Left lobe of liver (tissue), 2 donors: ENCODE measurements at places on chromosomes 12 and 14.
A peak's percentile ranks its signal among the peaks of the same experiment; 100 is the strongest.

GRCh38 chr14:89000007-89000942 is 175.8 kb downstream of the TTC8 start:
- DNase-seq = no peak

- DNase-seq = no peak
Measured at GRCh38 chr14:69675877-69676416, 64.6 kb downstream of the SUSD6 start.

DNA sequence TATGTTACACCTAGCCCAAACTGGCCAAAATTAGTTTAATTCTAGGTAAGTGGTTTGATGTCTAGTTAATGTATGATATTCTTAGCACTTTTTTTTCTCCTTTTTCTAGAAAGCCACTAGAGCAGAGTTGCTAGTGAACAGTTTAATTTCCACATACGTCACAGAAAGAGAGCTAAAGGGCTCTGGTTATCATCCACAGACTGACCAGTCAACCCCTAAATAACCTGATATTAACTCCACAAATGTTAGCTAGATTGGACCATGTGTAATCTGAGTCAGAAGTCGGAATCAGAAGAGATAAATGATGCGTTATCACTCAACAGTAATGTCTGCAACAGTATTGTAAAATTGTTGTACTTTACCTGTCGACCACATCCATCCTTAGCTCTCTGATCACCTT is 74.9 kb downstream of the USP15 start:
- DNase-seq = no peak

- peak; percentile 67 for DNase-seq
Measured at GRCh38 chr12:24069532-24070395, 120.3 kb upstream of the SOX5 start.

GRCh38 chr14:26729851-26730250 is 132.0 kb upstream of the NOVA1 start:
- no peak for DNase-seq

DNA sequence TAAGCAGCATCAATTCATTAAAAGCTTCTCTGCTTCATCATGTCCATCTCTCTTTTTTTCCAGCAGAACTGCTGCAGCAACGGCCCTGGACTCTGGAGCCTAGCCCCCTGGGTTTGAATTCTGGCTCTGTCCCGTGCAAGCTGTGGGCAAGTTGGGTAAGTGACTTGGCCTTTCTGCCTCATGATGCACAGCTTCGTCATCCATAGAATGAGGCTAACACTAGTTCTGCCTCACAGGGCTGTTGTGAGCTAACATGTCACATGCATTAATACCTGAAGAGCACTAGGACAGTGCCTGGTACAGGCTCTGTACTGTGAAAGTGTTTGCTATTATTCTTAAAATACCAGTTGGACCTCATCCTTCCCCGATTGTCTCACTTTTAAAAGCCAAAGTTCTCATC is 4.2 kb downstream of the KRT82 start:
- DNase-seq = no peak

DNA sequence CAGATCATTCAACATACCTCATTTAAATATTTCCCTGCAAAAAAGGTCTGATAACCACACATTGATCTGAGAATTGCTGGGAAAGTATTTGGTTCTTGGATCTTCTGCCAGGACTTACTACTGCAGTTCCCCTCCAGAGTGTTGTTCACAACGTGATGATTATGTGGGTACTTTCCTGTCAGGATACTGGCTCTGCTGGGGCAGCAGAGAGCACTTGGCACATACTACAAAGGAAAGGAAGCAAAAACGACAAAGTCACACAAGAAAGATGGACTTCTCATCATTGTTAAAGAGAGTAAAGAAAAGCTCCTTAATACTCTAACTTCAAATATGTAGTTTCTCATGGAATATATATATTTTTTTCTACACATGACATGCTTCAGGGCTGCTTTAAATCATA is 11.5 kb downstream of the GNS start:
- DNase-seq = no peak

DNA sequence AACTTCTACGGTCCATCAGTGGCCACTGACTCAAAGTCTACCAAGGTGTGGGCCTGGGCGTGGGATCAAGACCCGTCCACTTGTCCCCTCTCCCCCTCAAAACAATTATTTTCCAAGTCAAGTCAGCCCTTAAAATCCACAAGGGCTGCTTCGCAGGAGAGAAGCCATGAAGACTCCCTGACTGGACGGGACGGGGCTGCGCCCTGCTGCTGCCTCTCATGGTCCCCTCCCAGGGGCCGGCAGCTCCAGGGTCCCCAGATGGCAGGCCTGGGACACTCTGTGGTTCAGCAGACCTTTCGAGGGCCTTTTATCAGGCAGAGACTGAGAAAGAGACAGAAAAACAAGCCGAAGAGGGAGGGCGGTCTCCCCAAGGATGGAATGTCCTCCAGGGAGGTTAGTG is 10.8 kb downstream of the NGB start:
- DNase-seq = no peak
